ENCODE measurements at places on chromosomes 4 and X.
A peak's percentile ranks its signal among the peaks of the same experiment; 100 is the strongest.

GRCh38 chr4:26330186-26330787 lies 9.5 kb downstream of the RBPJ start:
- DNase-seq, result no peak

DNA sequence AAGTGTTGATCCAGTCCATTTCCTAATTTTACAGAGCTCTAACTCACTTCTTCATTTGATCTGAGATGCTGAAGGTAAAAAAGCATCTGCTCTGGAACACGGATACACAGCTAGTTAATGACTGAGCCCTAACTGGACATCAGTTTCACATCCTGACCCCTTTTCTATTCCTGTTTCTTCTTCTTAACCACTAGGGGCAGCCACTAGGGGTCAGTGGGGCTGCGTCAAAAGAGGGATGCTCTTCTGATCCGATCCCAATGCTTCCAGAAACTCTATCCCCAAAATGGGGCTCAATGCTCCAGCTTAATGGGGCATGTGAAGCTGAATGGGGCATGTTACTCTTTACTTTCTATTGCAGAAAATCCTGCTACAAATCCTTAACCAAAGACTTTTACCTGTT lies 33.4 kb upstream of the PHKA2 start:
- no peak for DNase-seq

DNA sequence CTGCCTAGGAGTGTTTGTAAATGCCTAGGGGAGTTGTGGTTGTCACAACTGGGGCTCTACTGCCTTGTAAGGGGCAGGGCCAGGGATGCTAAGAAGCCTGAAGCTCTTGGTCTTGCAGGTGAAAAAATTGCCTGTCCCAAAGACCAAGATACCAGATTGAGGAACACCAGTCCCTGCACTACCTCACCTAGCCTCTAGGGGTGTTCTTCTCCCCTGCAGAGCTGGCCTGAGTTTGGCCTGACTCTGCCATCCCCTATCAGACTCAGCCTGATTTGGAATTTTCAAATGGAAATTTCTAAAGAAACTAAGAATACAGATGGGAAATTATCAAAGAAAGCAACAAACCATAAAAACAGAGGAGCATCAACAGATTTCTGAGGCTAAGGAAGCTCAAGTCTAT lies 90.4 kb downstream of the ZC4H2 start:
- no peak for DNase-seq

- DNase-seq, result no peak
These were observed 833.6 kb downstream of the CCSER1 start for GRCh38 chr4:90960840-90961239.

GRCh38 chr4:152901205-152901604 lies 34.9 kb upstream of the FHDC1 start:
- no peak for DNase-seq

DNA sequence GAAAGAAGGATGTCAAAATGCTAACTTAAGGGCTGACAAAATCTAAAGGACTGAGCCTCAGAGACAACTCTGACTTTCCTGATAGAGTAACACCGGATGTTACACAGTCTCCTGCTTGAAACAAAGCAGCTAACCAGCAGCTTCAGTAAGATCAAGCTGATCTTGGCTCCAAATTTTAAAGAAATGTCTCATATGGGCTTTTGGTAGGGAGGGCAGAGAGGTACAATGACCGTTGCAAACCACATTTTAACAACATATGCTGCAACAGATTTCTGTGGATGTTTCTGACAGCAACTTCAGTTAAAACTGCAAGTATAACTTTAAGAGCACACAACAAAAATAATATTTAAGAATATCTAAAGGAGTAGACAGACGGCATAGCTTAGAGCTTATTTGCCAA lies 9.1 kb downstream of the RPGR start:
- no peak for DNase-seq

DNA sequence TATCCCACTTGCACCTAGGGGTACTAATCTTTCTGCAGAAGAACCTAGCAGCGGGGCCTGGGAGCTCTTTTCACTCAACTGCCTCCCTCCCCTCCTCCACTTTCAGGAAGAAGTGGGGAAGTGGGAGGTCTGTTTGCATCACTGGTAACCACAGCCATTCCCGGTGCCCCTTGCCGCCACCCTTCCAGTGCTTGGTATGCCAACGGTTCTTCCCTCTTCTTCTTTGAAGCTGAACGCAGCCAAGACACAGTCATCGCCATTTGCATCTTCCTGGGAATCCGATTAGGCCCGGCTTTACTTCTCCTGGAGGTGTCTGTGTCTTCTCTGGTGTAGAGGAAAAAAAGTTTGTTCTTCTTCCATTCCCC lies 47.2 kb upstream of the RBPJ start:
- no peak for DNase-seq

GRCh38 chrX:37787423-37787869 lies 7.6 kb downstream of the CYBB start:
- DNase-seq, result no peak

DNA sequence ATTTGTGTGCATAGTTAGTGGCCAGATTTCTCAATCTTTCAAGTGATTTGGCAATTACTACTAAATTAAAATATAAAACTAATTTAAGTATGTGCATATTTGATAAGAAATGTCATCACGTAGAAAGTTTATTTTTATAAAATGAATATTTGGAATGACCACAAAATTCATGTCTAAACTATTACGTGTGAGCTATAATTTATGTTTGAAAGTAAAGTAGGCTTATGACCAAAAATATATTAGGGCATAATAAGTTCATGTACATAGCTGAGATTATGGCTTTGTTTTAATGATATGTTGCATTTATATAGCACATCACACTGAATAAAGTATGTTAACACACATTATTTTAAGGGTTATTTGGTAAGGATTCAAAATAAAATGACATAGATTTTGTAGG lies 1532.6 kb downstream of the C4orf33 start:
- DNase-seq, result no peak

- DNase-seq, result no peak
These were observed 454.5 kb upstream of the PCDH7 start for GRCh38 chr4:30265716-30266115.

- no peak for DNase-seq
These were observed 36.3 kb downstream of the RTL5 start for GRCh38 chrX:72095370-72095769.

DNA sequence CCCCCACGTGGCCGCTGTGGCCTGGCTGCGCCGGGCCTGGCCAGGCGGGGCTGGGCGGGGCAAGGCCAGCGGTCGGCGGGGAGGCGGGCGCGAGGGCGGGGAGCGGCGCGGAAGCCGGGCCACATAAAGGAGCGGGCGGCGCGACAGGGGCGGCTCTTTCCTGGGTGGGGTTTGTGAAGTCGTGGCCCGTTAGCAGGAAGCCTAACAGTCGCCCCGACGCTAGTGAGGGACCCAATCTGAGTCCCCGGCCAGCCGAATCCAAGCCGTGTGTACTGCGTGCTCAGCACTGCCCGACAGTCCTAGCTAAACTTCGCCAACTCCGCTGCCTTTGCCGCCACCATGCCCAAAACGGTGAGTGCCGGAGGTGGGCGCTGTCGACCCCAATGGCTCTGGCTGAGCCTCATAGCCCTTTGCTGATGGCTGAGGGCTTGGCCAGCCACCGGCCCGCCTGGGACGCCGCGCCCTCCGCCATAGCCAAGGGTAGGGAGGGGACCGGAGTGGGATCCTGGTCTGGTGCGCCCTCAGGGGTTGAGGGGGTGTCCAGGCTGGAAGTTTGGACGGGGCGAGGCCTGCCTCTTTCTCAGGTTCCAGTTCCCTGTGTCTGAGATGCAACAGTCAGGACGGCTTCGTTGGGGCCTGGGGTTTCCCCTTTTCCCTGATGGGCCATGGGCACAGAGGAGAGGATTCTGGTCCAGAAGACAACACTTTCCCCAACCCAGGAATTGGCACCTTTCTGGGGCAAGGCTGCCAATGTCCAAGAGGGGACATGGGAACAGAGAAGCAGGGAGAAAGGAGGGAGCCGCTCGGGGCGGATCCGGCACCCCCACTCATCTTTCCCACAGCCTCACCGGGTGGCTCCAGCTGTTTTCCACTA lies at the start of gene MSN:
Gene MSN (plus strand): TSS at position 152 of the 874 bp plus-strand sequence. CDS start 188 bp downstream, at position 340.
- peak; percentile 68 for DNase-seq

DNA sequence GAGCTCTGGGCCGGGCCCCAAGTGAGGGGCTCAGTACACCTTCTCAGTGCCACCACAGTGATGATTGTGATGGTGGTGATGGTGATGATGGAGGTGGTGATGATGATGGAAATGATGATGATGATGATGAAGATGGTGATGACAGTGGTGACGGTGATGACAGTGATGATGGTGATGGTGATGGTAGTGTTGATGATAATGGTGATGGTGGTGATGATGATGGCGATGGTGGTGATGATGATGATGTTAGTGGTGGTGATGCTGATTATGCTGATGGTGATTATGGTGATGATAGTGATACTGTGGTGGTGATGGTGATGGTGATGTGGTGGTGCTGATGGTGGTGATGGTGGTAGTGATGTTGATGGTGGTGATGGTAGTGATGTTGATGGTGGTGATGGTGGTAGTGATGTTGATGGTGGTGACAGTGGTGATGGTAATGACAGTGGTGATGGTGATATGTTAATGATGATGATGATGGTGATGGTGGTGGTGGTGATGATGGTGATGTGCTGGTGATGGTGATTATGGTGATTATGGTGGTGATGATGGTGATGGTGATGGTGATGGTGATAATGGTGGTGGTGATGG lies 29.9 kb downstream of the HMX1 start:
- DNase-seq, result no peak

GRCh38 chrX:79630033-79631009 lies 263.2 kb upstream of the ITM2A start:
- DNase-seq, result no peak

GRCh38 chrX:55213381-55213780 lies 6.8 kb upstream of the PAGE5 start:
- DNase-seq, result no peak

DNA sequence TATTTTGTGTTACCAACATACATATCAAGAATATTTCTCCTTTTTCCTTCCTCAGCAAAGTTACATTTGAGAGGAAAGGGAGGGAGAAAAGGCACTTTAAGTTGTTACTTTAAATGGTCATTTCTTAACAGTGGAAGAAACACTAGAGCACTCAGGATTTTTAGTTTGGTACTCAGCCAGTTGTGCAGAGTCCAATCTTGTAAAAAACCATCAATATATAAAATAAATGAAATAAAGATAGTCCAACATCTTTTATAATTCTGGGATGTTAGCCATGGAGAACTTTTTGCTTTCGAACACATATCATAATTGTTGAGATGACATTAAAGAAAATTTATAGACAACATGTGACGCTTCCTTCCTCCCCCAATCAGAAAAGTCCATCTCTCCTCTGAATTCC lies 253.8 kb downstream of the QDPR start:
- DNase-seq, result no peak

- no peak for DNase-seq
These were observed 1.7 kb upstream of the TIFA start for GRCh38 chr4:112287258-112287989.

DNA sequence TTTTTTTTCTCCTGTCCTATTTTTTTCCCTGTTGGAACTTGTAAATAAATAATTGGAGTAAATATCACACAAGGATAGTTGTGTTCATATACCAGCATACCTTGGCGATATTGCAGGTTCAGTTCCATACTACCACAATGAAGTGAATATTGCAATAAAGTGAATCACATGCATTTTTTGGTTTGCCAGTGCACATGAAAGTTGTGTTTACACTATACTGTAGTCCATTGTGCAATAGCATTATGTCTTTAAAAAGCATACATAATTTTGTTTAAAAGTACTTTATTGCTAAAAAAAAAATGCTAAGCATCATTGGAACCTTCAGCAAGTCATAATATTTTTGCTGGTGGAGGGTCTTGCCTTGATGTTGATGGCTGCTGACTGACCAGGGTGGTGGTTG lies 88.6 kb downstream of the GSTCD start:
- DNase-seq, result no peak

GRCh38 chr4:172654457-172654856 lies 514.2 kb upstream of the GALNT7 start:
- no peak for DNase-seq

DNA sequence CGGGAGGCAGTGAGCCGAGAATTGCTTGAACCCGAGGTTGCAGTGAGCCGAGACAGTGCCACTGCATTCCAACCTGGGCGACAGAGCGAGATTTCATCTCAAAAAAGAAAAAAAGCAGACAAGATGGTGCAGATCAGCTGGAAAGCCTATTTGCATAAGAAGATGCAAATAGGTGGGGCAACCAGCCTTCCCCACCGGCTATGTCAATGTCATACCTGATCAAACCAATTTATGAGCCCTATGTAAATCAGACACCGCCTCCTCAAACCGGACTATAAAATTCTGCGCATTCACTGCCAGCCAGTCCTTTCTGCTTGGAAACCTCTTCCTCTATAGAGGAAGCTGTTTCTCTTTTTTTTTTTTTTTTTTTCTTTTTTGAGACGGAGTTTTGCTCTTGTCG lies 64.5 kb upstream of the CHRNA9 start:
- DNase-seq, result no peak

DNA sequence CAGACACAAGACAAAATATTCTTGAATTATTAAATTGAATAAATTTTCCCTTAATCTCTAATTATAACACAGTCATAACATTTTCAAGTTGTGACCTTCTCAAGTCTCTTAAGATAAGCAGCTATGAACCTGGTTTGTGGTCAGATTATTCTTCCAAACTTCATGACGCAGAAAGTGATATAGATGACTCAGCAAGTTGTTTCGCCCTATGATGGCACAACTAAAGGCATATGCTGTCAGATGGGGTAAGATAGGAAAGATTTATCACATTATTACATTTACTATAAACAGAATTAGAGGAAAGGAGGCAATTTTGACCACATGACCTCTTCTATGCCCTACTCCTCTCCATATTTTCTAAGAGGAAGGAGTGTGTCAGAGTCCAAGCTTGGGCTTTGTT lies 4.6 kb upstream of the DCAF12L2 start:
- no peak for DNase-seq

DNA sequence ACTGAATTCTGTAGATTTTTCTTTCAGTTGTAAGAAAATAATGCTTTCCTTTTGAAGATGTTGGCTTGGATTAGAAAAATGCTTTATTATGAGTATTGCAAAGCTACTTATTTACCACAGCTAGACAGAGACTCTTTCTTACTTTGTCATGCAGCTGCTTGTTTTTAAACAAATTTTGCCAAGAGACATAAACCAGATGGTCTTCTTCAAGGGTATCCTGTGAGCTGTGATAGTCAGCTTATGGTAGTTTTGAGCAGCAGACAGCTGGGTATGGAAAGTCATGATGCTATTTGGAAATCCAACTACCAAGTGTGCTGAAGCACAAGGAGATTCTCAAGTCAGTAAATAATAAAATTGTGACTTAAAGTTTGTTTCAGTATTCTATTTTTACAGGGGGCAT lies 941.5 kb downstream of the DMD start:
- DNase-seq, result no peak

DNA sequence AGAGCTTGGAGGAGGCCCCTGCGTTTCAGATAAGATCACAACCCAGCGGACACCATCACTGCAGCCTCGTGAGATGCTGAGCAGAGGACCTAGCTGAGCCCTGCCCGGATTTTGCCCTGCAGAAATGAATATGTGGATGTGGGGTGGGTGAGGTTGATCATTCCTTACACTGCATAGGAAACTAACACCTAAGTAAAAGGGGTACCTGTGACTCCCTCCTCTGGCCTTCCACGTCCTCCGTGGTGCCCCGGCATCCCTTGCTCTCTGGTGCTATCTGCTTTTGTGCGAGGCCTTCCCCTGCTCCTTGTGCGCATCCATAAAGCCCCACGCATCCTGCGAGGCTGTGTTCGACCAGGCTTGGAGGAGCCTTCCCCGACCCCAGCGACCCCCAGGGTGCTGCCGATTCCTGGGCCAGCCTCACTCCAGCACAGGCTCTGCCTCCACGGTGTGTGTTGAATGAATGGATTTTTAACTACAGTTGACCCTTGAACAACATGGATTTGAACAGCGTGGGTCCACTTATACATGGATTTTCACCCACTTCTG lies 25.6 kb upstream of the GPR78 start:
- DNase-seq, result no peak

- DNase-seq, result no peak
These were observed 826 bp upstream of the SCML1 start for GRCh38 chrX:17736478-17736855.

All from activated CD4-positive, alpha-beta T cell treated with anti-CD3 and anti-CD28 coated beads for 24 hours (primary cell).